HTR-8/SVneo (cell line): ENCODE measurements at places on chromosomes 16 and 17.

DNA sequence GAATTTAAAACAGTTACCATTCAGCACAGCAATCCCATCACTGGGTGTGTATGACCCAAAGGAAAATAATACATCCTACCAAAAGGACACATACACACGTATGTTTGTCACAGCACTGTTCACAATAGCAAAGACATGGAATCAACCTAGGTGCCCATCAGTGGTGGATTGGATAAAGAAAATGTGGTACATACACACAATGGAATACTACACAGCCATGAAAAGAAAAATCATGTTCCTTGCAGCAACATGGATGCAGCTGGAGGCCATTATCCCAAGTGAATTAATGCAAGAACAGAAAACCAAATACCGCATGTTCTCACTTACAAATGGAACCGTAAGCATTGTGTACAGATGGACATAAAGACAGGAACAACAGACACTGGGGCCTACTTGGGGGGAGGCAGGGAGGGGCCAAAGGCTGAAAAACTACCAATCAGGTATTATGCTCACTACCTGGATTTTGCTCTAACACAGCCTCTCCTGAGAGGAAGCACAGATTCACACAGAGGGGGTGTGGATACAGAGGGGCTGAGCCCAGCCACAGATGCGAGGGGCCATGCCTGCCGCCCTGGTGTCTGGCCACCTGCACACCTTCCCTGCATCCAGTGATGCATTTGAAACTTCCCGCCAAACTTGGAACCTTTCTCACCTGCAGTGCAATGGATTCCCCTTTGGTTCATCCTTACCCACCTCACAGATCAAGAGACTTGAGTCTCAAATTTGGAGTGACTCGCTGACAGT, 55.9 kb downstream of the USP22 start:
- DNase-seq, result no peak

GRCh38 chr17:80861892-80862291, 129.7 kb upstream of the CHMP6 start:
- peak; percentile 27 for DNase-seq

- no peak for DNase-seq
Measured at GRCh38 chr17:64504769-64505339, 1.2 kb downstream of the DDX5 start.

DNA sequence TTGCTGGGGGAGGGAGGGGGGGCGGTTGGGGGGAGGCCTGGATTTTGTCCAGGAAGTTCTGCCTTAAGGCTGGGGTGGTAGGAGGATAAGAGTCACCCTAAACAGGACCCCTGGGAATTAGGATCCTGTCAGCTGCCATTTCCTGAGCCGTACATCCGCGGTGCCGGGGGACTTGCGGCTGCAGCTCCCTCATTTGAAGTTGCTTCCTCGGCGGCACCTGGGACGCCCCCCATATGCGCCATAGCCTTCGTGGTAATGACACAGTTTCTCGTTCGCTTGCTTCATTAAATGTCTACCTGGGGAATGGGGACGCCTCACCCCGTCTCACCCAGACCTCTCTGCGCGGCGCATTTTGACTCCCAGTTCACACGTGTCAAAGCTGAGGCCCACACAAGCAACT, 55.1 kb upstream of the PABPN1L start:
- no peak for DNase-seq

- DNase-seq, result no peak
Measured at GRCh38 chr16:29857133-29857760, 5.8 kb downstream of the CDIPT start.

GRCh38 chr16:57889960-57890751, 80.8 kb downstream of the CNGB1 start:
- no peak for DNase-seq

DNA sequence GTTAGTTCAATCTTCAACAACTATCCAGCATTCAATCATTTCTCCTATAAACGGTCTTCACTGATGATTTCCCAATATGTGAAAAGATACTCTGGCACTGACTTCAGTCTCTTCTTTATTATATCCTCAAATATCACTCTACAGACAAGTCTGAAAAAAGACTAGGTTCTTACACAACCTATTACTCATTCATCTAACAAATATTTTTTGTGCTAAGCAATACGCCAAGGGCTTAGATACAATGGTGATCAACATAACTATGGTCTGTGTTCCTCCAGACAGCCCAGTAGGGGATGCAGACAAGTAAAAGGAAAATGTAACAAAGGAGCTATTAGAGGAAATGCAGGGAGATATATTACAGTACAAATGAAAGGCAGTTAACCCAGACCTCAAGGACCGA, 63.9 kb downstream of the MYO1D start:
- no peak for DNase-seq

GRCh38 chr16:53901408-53901807, 197.5 kb downstream of the FTO start:
- no peak for DNase-seq

- DNase-seq, result no peak
Measured at GRCh38 chr17:69945698-69946185, 129.3 kb upstream of the KCNJ16 start.

DNA sequence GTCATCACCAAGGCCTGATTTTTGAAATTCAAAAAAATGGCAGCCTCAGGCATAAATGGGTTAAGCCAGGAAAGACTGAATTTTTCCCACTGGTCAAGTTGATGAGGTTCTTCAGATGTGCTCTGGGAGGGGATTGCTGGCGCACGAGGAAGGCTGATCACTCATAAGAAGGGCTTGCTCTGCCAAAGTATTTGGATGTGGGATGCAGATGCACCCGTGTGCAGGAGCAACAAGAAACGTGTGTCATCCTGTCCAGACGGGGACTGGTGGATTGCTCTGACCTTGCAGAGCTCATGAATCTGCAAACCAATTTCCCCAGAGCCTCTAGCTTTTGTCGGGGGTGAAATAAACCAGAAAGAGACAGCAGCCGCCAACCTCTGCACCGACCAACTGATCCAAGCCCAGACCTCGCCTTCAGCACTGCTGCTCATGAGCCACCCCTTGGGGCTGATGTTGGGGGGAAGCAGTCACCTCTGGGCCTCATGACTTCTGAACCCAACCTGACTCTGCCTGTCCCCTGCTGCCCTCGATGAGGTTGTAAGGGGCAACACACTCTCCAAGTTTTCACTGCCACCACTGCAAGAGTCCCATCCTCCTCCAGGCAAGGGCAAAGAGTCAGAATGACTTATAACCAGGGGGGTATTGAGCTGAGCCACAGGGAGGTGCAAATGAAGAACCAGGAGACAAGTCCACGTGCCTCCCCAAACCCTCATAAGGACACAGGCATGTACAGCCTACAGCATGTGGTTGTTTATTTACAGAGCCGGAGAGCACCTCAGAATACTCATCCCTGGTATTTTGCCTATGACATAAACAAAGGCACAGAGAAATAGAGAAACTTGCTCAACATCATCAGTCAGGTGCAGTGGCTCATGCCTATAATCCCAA, 452.0 kb downstream of the SOX9 start:
- no peak for DNase-seq

- DNase-seq, result no peak
Measured at GRCh38 chr17:53032861-53033271, 789.9 kb upstream of the KIF2B start.

- no peak for DNase-seq
Measured at GRCh38 chr17:73534209-73534909, 109.9 kb downstream of the SDK2 start.

- DNase-seq, result no peak
Measured at GRCh38 chr16:86515413-86515776, 5.1 kb downstream of the FOXF1 start.

DNA sequence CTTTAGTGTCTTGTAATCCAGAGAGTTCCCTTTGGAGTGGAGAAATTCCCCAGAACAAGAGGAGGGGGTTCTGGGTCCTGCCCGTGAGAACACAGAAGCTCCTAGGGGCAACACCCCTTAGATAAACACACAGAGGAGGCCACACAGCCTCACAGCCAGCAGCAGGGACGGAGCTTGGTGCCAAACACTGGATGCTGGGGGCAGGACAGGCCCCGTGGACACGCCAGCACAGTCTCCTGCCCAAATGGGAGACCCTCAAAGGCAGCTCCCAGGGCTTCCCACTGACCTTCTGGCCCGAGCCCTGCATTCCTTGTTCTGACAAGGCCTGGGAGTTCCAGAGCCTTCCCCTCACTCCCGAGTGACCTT, 31.8 kb upstream of the JPH3 start:
- DNase-seq, result no peak

DNA sequence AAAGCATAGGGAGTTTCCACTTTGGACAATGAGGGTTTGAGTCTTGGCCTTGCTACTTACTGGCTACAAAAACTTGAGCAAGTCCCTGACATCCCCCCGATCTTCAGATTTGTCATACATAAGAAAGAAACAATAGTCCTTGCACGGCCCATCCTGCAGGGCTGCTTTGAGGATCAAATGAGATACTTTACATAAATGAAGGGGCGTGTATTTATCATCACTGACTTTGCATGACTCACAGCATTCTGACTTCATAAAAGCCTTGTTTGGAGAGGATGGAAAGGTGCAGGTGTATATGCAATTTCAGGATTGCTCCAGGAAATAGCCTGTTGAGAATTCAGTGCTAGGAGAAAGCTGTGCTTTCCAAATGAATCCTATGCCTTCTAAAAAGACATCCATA, 465.0 kb upstream of the MAF start:
- no peak for DNase-seq

DNA sequence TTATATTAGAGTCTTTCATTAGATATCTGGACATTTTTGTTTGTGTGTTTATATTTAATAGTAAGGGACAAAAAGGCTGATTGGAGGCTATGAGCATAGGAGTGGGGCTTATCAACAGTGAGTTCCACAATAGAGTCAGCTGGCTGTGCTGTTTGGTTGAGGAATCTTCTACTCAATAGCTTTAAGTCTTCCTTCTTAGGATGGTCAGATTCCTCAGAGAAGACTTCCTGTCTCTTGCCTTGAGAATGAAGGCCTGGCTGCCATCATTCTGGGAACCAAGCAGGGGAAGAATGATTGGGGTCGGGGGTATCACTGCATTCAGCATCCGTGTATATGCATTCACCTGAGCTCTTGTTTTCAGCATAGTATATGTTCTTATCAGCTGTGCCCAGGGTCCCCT, 31.9 kb upstream of the ABCC11 start:
- DNase-seq, result no peak

DNA sequence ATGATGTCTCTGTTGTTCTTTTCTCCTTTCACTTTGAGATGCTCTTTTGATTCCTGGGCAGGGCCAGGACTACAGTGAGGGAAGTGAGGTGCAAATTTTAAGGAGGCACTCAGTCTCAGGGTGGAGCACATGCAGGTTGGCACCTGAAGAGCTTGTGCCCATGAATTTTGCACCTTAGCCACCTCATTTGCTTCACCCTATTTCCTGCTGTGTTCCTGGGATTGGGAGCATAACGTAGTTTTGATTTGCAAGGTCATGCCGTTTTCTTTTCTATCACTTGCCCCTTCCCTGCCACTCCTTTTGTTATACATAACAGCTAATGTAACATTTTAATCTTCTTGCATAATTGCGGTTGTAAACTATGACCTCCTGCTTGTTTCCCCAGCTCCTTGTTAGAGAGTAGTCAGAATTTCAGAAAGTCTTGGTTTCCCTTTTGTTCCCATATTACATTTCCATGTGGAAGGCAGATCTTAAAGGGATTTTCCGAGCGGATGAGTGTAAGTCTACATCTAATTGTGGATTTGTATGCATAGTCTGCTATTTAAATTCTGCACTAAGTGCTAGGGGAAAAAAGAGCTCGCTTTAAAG, 9.8 kb downstream of the PMFBP1 start:
- no peak for DNase-seq

GRCh38 chr17:16085066-16085699, 85.6 kb downstream of the TTC19 start:
- DNase-seq, result no peak

- DNase-seq, result no peak
Measured at GRCh38 chr16:56318827-56319140, 106.6 kb downstream of the AMFR start.

DNA sequence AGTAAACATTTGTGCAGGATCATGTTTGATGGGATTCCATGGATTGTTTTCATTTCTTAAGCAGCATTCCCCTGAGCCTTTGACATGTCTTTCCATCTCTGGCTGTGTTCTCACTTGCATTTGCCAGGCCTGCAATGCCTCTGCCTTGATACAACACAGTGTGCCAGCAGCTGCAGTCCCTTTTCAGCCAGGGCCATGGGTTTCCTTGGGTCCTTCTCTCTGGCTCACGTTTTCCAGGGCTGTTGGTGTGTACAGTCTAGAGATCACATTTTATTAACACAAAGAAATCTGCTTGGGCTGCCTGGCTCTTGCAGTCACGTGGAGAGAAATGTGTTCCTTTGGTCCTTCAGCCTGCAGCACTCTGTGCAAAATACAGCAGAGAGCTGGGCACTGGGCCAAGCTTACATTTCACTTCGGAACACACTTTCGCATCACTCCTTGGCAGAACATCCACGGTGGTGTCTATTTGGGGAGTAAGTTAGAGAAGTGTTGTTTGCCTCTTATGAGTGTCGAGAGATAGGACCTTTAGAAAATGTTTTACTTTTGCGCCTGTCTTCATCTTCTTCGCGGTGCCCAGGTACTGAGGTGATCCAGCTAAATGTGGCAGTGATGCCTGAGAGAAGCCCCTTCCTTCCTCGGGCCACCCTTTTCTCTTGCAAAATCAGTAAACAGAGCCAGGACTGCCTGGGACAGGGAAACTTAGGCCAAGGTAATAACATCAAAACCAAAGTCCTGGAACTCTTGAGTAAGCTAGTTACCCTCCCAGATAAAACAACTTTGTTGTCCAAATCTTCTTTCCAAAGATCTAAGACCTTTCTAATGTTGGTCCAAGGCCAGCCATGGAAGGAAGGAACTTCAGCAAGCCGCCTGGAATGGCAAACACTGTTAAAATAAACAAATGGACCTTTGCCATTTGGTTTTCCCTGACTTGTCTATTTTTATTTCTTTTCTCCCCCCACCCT, 20.9 kb downstream of the HLF start:
- no peak for DNase-seq

GRCh38 chr16:69130461-69130860, 1.9 kb downstream of the CHTF8 start:
- no peak for DNase-seq

GRCh38 chr16:11212798-11213196, 43.2 kb downstream of the SOCS1 start:
- DNase-seq, result no peak

- DNase-seq, result no peak
Measured at GRCh38 chr17:77858291-77859034, 100.0 kb upstream of the TNRC6C start.

- DNase-seq, result no peak
Measured at GRCh38 chr16:68388124-68388523, 60.2 kb downstream of the SMPD3 start.

- peak; percentile 40 for DNase-seq
Measured at GRCh38 chr17:40963838-40964237, 2.9 kb downstream of the KRT39 start.

DNA sequence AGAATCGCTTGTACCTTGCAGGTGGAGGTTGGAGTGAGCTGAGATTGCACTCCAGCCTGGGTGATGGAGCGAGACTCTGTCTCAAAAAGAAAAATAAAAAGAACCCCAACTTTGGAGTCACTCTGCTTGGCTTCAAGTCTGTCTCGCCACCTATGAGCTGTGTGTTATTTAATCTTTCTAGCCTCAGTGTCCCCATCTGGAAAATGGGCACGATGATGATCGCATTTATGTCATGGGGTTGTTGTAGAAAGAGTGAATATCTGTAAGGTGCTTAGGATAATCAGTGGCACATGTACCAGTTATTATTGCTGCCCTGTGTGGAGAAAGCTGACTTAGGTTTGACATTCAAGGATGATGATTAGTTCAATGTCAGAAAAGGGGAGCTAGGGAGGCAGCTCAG, 319.4 kb downstream of the XYLT1 start:
- DNase-seq, result no peak
